Smooth muscle cell of bladder (primary cell): ENCODE measurements at places on chromosomes 1 and 21. TPM values are rescaled to one million over a fixed set of nuclear protein-coding genes. Genes with fewer than 3 reads are reported as not detected.

The LEMD1 gene
- not detected in 2 replicates for total RNA-seq

The PPM1J gene
- 0.55 and 0.57 TPM in 2 replicates for total RNA-seq

The PRR9 gene
- not detected in 2 replicates for total RNA-seq

The AMY2B gene
- 2.5 and 2.7 TPM in 2 replicates for total RNA-seq

The RPE65 gene
- total RNA-seq: not detected in 2 replicates

The JAM2 gene
- 2.6 and 6.9 TPM in 2 replicates for total RNA-seq

The RRP1B gene
- total RNA-seq: 14.2 and 20.0 TPM in 2 replicates

The LIPI gene
- not detected in 2 replicates for total RNA-seq

The OR2T2 gene
- not detected in 2 replicates for total RNA-seq

The KIF2C gene
- 2.9 and 3.4 TPM in 2 replicates for total RNA-seq

The SNX27 gene
- 23.3 and 27.1 TPM in 2 replicates for total RNA-seq
